Caki2 (cell line): ENCODE measurements at places on chromosomes 1 and 21. TPM values are rescaled to one million over a fixed set of nuclear protein-coding genes. Genes with fewer than 3 reads are reported as not detected.
A peak's percentile ranks its signal among the peaks of the same experiment; 100 is the strongest.

DNA sequence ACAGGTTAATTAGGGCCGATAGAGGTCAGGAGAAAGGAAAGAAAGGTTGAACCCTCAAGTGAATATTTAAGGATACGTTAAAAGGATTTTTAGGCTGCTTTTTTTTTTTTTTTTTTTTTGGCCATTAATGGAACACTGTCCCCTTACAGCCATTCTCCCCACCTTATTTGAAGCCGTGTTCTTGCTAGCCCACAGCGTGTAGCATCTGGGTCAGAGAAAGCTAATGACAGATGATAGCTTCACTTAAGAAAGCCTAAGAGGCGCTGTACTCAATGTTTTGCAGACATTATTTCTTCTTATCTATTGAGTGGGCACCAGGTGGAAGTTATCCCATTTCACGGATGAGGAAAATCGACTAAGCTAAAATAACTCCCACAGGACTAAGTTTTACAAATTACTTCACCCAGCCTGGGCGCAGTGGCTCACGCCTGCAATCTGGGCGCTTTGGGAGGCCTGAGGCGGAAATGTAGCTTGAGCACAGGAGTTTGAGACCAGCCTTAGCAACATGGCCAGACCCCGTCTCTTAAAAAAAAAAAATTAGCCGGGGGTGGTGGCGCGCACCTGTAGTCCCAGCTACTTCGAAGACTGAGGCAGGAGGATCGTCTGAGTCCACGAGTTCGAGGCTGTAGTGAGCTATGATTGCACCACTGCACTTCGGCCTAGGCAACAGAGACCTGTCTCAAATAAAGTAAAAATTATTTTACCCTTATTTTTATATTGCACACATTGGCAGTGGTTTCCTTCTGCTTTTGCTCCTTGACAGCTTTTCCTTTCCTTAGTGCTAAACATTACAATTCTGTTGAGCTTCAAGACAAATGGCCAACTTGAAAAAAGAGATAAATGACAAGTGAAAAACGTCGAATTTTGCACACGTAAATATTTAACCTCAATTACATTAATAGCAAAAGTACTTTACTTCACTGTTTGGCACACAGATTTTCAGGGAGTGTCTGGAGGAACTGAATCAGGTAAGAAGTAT, 1.1 kb upstream of the PHTF1 start:
- DNase-seq: no peak

The ELAPOR1 gene
- 0.88 and 1.7 TPM in 2 replicates for total RNA-seq

The AMY1C gene
- total RNA-seq: not detected in 2 replicates

- no peak for DNase-seq
These were observed 21.5 kb upstream of the OPRD1 start for GRCh38 chr1:28790377-28791035.

GRCh38 chr1:3441880-3442279, 12.6 kb upstream of the ARHGEF16 start:
- DNase-seq: no peak

GRCh38 chr1:62356257-62356835, 37.1 kb upstream of the KANK4 start:
- DNase-seq: peak; percentile 70

- DNase-seq: peak; percentile 94
These were observed 17.9 kb downstream of the MTX1 start for GRCh38 chr1:155226188-155226909.

GRCh38 chr1:197224160-197224559, 43.9 kb upstream of the CRB1 start:
- DNase-seq: no peak

The PGBD5 gene
- 6.9 and 7.5 TPM in 2 replicates for total RNA-seq

The FAM72D gene
- total RNA-seq: 3.5 and 4.3 TPM in 2 replicates

- DNase-seq: no peak
These were observed 49.8 kb upstream of the KCNE1 start for GRCh38 chr21:34561806-34562205.

- DNase-seq: no peak
These were observed 6.6 kb downstream of the SORT1 start for GRCh38 chr1:109391157-109391556.
